IMR-90 (cell line): ENCODE measurements at places on chromosomes 1 and 21. TPM values are rescaled to one million over a fixed set of nuclear protein-coding genes. Genes with fewer than 3 reads are reported as not detected.

Gene OR14I1
- total RNA-seq = not detected in 2 replicates

Gene BRINP3
- total RNA-seq = under 0.01 and 0.36 TPM in 2 replicates

Gene OR2G2
- total RNA-seq = not detected in 2 replicates

Gene NHLH1
- not detected in 2 replicates for total RNA-seq
